ENCODE measurements at places on chromosomes 7 and 10. TPM values are rescaled to one million over a fixed set of nuclear protein-coding genes. Genes with fewer than 3 reads are reported as not detected.

The NSUN5 gene
- 27.6 TPM for total RNA-seq

The PTCD1 gene
- total RNA-seq, result 2.7 TPM

The CREB3L2 gene
- total RNA-seq, result 14.7 TPM

The LCOR gene
- 30.4 TPM for total RNA-seq

The AOAH gene
- 0.83 TPM for total RNA-seq

The CFAP43 gene
- total RNA-seq, result not detected

The ZNF862 gene
- 7.8 TPM for total RNA-seq

The TFEC gene
- 0.93 TPM for total RNA-seq

The SEC31B gene
- 5.8 TPM for total RNA-seq

The KNDC1 gene
- total RNA-seq, result 0.10 TPM

The IFIT1B gene
- not detected for total RNA-seq

The HOXA13 gene
- not detected for total RNA-seq

The VENTX gene
- 0.21 TPM for total RNA-seq
